Activated CD4-positive, alpha-beta T cell treated with anti-CD3 and anti-CD28 coated beads for 24 hours (primary cell): ENCODE measurements at places on chromosomes 2 and 18.
A peak's percentile ranks its signal among the peaks of the same experiment; 100 is the strongest.

GRCh38 chr2:145023334-145023934, 503.5 kb upstream of the ZEB2 start:
- no peak for DNase-seq

GRCh38 chr2:205682239-205682970, at the start of gene NRP2:
Gene NRP2, plus strand, starts transcription at chr2:205682501. Its CDS starts 790 bp downstream, at chr2:205683291.
- DNase-seq, result no peak

DNA sequence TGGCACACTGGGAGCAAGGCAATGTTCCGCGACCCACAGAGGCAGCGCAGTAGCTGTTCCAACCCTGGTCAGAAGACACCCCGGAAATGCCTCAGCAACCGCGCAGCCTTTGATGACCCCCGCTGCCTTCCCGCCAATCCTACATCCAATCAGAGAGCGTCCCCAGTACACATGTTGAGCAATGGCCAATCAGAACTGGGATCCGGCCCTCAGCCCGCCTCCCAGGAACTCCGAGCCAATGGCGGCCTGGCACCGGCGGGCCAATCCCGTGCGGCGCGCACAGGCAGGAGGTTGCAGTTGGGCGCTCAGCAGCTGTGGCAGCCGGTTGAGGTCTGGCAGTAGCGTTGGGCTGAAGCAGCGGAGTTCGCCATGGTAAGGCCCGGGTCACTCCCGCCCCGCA, at the start of gene TUBA3D:
TUBA3D (plus strand) TSS at position 289 of the 400 bp plus-strand sequence; CDS start at position 370, 81 bp downstream.
- no peak for DNase-seq

DNA sequence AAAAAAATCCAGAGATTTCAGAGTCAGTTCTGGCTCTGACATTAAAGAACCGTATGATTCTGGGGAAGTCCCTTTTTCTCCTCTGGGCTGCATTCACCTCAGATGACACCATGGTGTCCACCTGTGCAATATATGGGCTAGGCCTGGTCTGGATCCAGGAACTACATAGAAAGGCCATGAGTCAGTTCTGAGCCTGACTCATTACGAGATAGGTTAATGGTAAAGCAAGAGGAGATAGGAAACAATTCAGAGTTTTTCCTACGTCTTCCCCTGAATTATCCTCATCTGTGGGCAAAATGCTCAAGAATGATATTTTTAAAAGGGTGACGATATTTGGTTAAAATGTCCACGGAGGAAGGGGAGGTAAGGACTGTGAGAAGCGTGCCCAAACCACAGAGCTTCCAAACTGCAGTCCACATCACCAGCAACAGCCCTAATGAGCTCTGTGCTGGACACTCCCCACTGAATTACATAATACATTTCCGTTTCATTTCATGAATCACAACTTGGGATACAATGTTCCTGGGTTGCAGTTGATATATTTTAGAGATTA, 180.1 kb upstream of the OSR1 start:
- no peak for DNase-seq

- no peak for DNase-seq
These were observed 45.7 kb downstream of the ARL5A start for GRCh38 chr2:151782378-151783132.

DNA sequence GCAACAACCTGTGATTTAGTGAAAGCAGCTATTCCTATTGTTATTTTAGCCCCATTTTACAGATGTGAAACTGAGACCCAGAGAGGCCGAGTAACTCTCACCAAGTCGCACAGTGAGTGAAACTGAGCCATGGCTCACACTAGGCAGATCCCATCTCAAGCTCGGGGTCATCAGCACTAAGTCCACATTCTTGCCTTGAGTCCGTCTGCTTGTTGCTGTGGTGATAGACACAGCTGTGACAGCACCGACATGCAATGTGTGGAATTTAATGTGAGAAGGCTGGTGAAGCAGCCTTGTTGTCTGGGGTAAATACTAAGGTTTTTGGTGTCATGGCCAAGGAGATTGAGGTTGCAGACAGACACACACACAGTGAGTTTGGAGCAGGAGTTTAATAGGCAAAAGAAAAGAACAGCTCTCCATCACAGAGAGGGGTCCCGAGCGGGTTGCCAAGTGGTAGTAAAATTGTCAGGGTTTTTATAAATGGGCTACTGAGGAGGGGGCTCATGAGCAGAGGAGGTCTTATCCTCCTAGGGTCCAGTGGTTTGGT, 40.2 kb upstream of the GMCL1 start:
- DNase-seq, result no peak

- no peak for DNase-seq
These were observed 32.4 kb downstream of the TTLL4 start for GRCh38 chr2:218743068-218743467.

- no peak for DNase-seq
These were observed 84.1 kb downstream of the TRABD2A start for GRCh38 chr2:84796798-84797197.

DNA sequence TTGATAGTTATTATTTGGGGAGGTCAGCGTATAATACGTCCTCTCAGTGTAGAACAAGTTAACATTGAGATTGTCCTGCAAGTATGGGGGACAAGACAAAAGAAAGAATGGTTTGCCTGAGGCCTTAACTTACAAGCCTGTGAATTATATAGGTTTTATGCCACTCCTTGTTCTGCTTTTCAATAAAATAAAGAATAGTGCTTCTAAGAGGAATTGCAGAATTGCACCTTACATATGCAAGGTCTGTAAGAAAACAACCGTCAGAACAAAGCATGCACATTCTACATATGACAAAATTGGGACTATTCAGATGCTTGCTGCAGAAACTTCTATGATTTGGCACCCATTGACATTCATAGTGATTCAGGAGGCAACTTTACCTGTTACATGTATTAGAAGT, 785.0 kb downstream of the NR4A2 start:
- DNase-seq, result no peak

GRCh38 chr18:44973282-44973681, 292.6 kb downstream of the SETBP1 start:
- peak; percentile 3 for DNase-seq

DNA sequence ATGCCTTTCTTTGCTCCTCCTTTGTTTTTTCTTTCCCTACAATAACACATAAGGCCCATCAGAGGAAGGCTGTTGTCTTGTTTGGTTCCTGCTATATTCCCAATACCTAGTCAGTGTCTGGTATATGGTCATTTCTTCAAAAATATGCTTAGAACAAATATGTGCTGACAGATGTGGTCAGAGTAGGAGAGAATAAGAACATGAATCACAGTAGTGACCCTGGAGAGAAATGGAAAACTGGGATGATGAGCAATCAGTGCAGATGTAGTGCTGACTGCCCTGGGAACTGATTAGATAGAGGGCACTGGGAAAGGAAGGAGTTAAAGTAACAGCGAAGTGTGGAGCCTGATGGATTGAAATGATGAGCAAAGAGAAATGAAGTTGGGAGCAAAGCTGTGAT, 189.4 kb upstream of the LHCGR start:
- DNase-seq, result no peak

DNA sequence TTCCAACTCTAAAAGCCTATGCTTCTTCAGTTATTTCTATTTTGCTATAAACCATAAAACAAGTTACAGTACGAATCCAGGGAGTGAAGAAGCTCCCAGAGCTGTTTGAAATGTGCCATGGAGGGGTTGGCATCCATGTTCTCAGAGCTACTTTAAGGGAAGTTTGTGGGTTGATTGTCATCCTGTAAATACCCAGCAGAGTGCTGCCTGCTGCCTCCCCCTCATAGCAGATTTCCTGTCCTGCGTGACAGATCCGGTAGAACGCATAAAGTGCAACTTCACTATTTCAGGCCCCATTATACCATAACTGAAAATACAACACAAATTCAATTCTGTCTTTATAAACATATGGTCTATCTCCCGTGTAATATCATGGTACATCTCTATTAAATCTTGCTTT, 114.4 kb downstream of the CTNNA2 start:
- DNase-seq, result no peak

DNA sequence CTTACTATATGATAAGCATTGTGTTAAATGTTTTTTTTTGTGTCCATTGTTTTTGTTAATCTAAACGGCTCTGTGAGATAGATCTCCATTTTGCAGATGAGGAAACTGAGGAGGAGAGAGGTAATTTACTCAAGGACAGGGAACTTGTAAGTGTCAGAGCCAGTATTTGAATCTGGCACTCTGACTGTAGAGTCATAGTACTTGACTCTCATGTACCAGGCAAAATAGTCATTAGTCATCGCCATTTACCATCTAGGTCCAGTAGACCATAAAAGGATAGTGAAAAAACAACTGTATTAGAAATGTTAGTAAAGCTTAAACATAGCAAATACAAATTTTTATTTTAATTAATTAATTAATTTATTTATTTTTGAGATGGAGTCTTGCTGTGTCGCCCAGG, 4.8 kb downstream of the PSMD14 start:
- DNase-seq, result no peak

DNA sequence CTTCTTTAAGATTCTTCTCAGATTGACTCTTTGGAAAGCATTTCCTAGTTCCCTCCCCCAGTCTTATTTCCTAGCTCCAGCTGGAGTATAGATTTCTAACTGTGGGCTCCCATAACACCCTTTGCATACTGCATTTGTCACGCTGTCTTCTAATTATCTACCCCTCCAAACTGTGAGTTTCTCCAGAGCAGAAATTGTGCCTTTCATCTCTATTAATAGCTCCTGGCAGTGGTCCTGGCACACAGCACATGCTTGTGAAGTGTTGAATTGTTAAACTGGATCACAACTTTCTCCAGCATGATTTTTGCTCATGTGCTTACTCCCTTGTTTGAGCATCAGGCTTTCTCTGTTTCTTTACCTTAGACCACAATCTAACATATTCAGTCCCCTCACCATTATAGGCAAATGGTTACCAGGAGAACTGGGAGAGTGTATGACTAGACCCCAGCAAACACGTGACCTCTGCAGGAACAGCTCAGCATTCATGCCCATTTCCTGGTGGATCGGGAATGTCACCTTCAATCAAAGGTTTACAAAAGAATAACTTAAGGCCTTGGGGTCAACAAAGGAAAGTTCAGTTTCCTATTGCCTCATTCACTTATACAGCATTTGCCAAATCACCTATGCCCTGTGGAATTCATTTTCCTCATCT, 175.7 kb upstream of the TANK start:
- DNase-seq, result no peak

DNA sequence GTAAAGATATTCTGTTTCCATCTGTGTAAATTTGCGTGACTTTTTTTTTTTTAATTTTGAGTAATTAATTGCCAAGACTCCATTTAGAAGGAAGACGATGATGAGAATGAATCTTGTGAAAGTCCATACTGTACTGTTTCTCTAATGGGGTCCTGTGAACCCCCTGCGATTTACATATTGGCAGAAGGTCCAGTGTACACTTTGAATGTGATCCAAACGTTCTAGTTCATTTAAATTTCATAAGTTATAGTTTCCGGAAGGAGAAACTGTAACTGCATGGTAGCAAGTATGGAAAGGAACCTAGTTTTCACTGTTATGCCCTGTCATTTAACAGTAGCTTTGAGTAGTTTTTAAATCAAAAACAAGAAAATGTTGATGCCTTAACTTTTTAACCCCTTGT, 166.7 kb downstream of the FMNL2 start:
- DNase-seq, result no peak

DNA sequence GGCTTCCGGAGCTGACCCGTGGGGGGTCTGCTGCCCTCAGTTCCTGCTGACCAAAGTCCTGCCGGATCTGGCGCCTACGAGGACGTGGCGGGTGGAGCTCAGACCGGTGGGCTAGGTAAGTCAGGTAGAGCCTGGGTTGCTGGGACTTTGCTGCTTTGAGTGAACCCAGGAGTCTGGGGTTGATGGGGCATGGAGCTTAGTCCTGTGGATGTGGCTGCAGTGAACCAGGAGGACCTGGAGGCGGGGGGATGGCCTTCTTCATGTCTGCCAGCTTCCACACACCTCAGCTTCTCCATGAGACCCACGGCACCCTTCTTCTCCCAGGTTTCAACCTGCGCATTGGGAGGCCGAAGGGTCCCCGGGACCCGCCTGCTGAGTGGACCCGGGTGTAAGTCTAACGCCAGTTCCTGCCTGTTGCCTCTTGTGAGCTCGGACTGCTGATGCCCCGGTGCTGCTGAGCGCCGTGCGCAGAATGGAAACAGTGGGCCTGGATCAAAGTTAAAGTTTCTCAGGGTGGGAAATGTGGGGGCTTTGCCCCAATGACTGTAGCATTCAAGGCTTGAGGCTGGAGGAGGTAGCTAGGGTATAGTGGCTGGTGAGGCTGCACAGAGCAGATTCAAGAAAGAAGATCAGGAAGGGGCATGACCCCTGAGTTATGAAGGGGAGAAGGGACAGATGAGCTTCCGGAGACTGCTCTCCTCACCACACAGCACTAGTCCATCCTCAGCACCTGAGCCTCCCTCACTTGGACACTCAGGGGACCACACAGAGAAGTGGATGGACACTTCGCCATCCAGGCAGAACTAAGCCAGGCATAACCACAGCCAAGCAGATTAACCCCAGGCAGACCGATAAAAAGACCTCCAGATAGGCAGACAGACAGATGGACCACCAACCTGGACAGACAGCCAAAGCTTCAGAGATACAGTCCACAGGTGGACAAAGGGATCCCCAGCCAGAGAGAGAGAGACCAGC, 17.3 kb downstream of the PTPN18 start:
- no peak for DNase-seq

GRCh38 chr2:220270481-220271070, 643.1 kb downstream of the SLC4A3 start:
- no peak for DNase-seq

DNA sequence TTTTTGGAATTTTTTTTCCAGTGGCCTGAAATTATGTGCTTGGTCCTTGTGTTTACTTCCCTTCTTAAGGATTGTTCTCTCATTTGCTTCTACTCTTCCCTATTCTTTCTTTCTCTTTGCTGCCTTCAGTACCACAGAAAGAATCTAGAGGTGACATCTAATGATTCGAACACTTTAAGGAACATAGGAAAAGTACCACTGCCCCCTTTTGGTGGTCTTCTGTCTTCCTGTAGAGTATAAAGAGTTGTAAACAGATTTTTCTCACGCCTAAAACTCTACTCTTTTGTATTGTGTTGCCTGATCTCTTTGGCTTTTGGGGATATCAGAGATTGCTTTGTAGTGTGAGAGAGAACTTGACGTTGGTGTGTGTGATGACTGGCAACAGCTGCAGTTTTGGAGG, 7.0 kb upstream of the SCTR start:
- no peak for DNase-seq

DNA sequence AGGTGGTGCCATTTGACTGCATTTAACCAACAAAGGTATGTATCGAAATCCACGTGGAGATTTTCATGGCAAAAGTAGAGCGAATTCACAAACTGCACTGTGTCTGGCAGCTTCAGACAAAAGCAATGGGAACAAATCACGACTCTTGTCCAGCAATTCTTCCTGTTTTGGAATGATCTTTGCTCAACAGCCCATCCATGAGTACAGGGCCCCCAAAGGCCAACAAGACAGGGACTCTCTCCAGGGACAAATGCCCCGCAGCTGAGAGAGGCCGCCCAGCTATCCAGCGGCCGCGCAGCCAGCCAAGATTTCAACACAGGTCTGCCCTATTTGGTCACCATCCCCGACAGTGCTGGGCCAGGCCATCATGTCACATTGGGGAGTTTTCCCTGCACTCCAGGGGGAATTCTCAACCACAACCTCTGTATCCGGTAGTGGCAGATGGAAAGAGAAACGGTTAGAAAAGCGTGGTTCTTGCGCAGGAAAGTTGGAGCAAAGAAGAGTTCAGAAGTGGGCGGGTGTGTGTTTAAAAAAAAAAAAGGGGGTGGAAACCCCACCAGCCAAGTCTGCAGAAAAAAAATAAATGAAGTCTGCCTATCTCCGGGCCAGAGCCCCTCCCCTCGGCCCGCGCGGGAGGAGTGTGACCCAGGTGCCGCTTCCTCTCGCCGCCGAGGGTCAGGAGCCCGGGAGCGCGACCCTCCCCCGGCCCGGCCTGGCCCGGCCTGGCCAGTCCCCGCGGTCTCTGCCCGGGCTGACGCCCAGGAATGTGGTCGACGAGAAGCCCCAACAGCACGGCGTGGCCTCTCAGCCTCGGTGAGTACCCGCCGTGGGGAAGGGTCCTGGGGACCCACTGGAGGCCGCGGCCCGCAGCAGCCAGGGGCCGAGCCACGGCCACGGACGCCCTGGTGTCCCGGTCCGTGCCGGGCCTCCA, at the start of gene GYPC:
GYPC (plus strand) TSS at position 659 of the 931 bp plus-strand sequence; CDS start at position 765, 106 bp downstream.
- no peak for DNase-seq
